HuH-7.5 (cell line): ENCODE measurements at places on chromosomes 6 and 20.

GRCh38 chr6:17086469-17086868 lies 15.4 kb upstream of the STMND1 start:
- no peak for DNase-seq

DNA sequence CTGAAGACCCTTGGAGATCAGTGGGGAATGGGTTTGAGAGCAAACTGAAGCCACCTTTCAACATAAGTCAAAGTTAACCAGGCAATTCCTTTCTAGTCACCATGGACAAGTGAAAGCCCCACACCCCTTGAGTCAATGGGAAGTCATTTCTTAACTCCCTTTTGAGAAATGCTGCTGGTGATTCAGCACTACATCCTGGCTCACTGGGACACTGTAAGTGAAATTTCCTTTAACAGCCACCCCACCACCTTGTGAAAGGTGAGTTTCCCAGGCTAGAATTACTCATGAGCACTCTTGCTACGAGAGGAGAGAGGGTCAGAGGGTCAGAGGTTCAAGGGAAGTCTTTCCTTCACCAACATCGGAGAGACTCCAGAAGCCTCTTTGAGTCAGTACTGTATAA lies 93.3 kb upstream of the MARCKS start:
- DNase-seq, result no peak

DNA sequence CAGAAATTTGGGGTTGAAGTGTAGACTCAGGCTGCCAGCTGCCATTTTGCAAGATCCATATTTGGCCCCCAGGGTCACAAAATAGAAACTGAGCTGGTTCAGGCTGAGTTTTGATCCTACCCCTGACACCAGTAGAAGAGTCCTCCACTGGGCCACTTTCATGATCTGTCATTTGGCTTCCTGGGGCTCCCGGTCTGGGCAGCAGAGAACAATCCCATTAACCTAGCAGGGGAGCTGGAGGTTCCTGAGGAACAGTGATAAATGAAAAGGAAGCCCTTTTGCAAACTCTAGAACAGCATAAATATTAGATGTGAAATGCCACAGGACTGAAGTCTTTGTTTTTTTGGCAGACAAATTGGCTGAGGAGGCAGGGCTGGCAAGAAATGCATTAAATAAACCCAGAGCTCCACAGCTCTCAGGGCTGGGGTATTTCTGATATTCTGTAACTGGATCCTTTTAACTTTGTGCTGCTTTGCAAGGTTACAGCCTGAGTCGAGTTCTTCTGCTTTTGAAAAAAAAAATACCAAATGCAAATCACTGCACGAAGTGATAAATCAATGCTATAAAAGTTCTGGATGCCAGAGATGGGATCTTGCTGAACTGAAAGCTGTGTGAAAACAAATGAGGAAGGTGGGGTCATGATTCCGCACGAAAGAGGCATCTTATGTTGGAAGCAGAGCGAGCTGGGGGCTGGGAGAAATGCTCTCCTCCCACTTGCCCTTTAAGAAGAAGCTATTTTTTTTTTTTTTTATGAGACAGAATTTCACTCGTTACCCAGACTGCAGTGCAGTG lies 64.4 kb downstream of the SULF2 start:
- DNase-seq, result no peak

DNA sequence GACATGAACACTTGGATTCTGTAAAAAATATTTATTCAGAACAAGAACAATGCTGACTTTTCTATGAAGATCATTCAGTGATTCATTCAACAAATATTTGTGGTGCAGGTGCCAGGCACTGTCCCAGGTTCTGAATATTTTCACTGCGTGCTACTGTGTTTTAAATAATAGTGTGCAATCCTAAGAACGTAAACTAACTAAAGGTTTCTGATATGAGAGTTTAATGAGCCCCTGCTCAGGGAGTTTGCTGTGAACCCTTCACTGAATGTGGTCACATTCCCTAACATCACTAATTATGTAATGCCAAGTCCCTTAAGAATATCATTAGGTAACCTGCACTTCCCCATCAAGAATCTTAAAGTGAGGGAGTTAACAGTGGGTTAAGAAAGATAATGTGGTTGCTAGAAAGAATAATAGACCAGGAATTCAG lies 1.7 kb upstream of the TMEM170B start:
- no peak for DNase-seq

DNA sequence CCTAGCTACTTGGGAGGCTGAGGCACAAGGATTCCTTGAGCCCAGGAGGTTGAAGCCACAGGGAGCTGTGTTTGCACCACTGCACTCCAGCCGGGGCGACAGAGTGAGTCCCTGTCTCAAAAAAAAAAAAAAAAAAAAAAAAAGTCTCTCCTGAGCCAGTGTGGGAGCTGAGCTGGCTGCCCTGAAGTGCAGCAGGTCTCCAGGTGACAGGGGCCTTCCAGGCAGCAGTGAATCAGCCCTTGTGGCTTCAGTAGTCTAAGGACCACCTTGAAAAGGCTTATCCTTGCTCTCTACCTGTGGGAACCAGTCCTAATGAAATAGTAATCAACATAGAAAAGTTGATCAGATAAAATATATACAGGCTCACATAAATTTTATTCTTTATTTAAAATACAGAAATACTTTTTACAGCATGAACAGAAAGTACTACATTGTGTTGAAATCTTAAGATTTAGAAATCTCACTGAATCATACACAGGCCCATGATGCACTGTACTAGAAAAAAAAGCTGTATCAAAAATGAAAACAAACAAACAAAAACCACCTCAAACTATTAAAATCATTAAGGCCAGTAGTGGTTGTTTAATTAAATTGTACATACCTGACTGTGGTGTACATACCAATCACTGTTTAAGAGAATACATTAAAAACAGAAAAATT lies 128.9 kb downstream of the SCML4 start:
- DNase-seq, result no peak

DNA sequence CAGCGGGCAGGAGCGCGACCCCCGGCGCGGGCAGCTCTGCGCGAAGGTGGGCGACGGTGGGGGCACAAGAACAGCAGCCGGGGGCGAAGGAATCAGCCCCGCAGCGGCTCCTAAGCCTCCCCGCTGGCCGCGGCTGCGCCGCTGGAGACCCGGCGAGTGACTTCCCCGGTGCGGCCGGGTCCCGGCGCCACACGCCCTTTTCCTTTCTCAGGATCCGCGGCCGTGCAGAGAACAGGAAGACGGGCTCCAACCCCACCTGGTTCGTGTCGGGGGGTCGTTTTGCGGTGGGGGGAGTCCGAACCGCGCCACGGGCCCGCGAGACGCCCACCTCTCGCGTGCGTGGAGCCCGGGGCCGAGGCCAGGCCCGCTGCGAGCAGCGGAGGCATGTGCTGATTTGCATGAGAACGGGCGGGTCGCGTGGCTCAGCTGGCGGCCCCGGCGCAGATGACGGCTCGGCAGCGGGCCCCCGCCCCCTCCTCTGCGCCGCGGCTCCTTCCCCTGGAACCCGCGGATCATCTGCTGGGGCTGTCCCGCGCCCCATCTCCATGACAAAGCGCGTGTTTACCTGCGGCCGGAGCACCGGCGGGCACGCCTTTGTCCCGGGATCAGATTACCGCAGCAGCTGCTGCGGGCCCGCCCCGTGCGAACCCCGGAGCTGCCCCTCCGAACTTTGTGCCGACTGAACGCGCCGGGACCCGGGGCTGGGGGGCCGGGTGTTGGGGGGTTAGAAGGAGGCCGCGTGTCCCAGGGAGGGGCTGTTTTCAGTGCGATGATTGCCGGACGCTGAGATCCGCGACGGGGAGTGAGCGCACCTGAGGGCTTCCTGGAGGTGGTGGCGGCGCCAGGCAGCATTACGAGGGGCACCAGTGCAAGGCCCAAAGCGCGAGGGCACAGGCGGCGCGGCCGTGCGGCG lies 4.9 kb upstream of the DLL1 start:
- DNase-seq, result peak; percentile 74

DNA sequence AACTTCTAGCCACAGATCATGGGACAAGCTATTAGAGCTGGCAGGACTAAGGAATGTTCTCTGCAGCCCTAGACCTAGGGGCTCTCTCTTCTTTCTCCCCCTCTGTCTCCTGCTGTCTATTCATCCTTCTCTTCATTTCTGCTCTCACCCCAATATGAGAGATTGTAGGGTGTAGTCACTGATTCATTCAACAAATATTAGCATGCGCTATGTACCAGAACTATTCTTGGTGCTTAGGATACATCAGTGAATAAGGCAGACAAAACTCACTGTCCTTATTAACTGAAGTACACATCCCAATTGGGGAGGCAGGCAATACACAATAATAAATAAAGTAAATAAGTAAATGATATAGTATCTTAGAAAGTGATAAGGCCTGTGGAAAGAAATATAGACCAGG lies 14.7 kb upstream of the SIRPB2 start:
- no peak for DNase-seq

- DNase-seq, result no peak
Observed at GRCh38 chr6:99184696-99185095, 164.8 kb downstream of the FAXC start.

- no peak for DNase-seq
Observed at GRCh38 chr6:25342802-25343201, 63.6 kb downstream of the CARMIL1 start.

DNA sequence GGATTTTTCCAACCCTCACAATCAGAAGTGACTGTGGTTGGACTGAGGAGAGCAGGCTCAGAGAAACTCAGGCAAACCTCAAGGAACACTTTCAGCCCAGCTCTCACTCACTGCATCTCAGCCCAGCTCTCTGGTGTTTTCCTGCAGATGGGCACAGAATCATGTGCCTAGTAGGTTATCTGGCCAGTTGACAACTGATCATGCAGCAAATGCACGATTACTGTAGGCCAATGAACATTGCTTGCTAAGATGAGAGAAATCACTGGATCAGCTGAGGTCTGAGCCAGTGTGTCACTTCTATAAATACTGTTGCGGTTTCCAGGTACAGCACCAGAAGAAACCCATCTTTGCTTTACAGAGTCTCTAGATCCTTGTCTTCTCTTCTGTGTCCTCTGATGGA lies 540.5 kb downstream of the CD83 start:
- no peak for DNase-seq
